ENCODE measurements at places on chromosomes 11 and 22. TPM values are rescaled to one million over a fixed set of nuclear protein-coding genes. Genes with fewer than 3 reads are reported as not detected.

- DNase-seq, result no peak
These were observed 140.0 kb upstream of the POU2AF2 start for GRCh38 chr11:111105566-111105965.

MMP10 gene
- total RNA-seq, result 13.3 TPM

DNA sequence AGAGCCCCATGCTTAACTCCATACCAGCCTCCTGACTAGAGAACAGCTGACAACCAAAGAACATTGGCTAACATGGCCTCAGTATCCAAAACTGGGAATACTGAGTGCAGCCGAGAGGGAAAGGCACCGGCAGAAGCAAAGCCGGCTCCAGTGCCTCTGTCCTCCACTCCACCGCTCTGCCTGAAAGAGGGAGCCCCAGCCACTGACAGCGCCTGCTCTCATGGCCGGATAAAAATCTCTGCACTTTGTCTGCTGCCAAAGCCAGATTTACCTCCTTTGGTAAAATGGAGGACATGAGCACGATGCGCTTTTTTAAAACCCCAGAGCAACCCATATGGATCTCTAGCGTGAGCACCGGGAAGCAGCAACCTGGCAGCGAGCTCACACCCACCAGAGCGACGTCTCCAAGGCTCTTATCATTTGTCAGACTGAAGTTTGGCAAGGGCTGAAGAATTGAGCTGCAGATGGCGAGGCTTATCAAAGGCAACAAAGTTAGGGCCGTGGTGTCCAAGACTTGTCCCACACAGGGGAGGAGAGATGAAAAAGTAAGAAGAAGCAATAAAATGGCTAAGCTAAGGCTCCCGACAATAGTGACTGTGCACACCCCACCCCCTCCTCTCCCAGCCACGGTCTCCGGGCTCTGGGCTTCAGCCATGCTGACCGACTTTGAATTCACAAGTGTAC is 71.4 kb downstream of the EFCAB6 start:
- DNase-seq, result no peak

GRCh38 chr11:126727381-126727780 is 273.2 kb downstream of the KIRREL3 start:
- DNase-seq, result no peak

JAML gene
- total RNA-seq, result 0.35 TPM

PNPLA5 gene
- not detected for total RNA-seq

DNA sequence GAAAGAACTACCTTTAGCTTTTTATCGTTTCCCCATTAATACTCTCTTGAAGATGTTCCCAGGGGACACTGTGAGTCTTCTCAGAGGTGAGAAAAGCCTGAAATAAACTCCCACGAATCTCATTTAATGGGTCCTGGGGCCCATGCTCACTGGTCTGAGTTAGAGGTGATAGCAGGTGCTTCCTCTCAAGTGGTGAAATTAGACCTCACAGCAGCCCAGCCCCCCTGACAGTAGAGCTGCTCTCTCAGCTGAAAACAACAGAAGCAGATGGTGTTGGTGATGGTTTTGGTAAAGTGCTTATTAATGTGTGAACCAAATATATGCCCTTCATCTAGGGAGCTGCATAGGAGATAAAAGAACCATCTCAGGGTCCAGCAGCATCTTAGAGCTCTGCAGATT is 76.8 kb upstream of the VPREB1 start:
- no peak for DNase-seq

- no peak for DNase-seq
These were observed 50.5 kb downstream of the RBX1 start for GRCh38 chr22:41001722-41002122.

Measured in pulmonary artery endothelial cell (primary cell).